ENCODE measurements at places on chromosomes 2 and 18.

- DNase-seq: no peak
These were observed 4.1 kb upstream of the RBM45 start for GRCh38 chr2:178108176-178108575.

- DNase-seq: no peak
These were observed 8.9 kb upstream of the LTBP1 start for GRCh38 chr2:32937602-32938448.

- DNase-seq: no peak
These were observed 9.7 kb upstream of the IL1RN start for GRCh38 chr2:113117541-113118262.

DNA sequence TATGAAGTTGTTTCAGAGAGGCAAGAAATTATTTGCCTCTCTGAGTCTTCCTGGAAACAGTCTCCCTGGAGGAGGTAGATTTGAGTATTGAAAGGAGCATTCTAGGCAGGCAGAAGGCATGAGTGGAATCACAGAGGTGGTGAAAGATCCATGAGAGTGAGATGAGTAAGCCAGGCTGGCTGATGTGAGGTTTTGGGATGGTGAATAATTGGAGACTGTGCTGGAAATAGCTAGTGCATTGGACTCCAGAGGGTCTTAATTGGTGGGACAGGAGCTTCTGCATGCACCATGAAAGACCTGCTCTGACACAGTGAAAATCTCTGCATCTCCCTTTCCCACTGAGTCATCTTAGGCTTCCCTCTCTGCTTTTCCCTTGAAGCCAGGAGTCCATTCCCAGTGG is 46.3 kb downstream of the CDC42EP3 start:
- no peak for DNase-seq

DNA sequence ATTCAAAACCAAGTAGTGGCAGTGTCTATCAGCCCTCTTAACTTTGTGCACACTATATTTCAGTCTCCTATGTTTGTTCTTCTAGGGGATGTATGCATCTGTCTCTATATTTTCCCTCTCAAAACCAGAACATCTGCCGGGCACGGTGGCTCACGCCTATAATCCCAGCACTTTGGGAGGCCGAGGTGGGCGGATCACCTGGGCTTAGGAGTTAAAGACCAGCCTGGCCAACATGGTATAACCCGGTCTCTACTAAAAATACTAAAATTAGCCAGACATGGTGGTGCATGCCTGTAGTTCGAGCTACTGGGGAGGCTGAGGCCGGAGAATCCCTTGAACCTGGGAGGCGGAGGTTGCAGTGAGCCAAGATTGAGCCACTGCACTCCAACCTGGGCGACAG is 9.9 kb upstream of the GAREM2 start:
- DNase-seq: no peak

DNA sequence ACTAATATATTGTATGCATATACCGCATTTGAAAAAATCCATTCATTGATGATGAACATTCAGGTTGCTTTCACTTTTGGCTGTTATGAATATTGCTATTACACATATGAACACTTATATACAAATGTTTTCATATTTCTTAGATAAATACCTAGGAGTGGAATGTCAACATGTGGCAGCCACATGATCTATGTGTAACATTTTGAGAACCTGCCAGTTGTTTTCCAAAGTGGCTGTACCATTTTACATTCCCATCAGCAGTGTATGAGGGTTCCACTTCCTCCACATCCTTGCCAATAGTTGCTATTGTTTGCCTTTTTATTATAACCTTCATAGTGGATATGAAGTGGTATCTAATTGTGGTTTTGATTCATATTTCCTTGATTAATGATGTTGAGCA is 40.5 kb downstream of the CCDC85A start:
- DNase-seq: no peak

DNA sequence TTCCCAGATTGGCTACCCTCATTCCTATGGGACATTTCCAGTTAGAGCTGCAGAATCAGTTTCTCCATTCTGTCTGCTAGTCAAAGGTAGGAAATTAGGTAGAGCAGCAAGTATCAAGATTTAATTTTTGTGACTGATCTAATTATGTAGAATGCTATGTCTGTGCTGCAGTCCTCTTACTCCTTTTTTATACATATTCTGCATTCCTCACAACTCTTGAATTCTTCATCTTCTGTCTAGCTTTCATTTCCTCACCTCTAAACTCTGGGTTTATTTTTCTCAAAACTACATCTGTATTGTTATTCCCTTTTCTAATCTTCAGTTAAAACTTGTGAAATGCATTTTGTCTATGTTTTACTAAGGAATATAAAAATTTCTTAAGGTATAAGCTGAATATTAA is 8.6 kb downstream of the SGO2 start:
- DNase-seq: no peak

GRCh38 chr18:10265560-10266333 is 188.7 kb upstream of the APCDD1 start:
- no peak for DNase-seq

DNA sequence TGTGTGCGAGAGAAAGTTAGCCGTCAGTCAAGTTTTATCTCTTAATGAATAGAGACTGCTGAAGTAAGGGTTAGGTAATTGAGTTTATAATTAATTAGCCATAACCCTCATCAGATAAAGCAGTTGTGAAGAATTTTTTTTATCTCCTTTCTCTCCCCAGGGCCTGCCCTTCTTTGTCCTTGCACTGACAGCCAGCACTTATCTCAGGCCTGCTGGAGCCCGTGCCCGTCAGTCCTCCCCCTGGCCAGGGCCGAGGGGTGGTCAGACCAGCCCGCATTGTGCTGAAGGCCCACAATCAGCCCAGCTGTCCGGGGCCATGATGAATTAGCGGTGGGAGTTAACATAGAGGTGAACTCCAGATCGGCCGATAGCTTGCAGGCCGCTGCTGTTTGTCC is 315.7 kb downstream of the GBX2 start:
- no peak for DNase-seq
